ENCODE measurements at places on chromosomes 6 and 20.
A peak's percentile ranks its signal among the peaks of the same experiment; 100 is the strongest.

DNA sequence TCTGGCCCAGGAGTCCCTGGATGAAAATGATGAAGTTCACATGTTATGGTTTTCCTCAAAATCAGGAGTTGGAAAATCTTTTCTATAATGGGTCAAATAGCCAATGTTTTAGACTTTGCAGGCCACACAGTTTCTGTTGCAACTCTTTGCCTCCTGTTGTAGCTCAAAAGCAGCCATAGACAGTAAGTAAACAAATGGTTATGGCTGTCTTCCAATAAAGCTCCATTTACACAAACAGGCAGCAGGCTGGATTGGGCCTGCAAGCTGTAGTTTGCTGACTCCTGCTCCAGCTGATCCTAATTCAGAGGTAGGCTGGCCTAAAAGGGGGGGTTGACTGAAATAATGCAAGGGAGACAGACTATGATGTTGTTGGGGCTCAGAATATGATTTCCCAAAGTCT is 33.0 kb downstream of the METTL24 start:
- DNase-seq: peak; percentile 34

- no peak for DNase-seq
These were observed 75.1 kb downstream of the SLX4IP start for GRCh38 chr20:10510216-10510615.

GRCh38 chr6:144897441-144897921 is 612.3 kb downstream of the UTRN start:
- peak; percentile 28 for DNase-seq

- no peak for DNase-seq
These were observed 46.4 kb upstream of the TGM2 start for GRCh38 chr20:38211200-38212097.

DNA sequence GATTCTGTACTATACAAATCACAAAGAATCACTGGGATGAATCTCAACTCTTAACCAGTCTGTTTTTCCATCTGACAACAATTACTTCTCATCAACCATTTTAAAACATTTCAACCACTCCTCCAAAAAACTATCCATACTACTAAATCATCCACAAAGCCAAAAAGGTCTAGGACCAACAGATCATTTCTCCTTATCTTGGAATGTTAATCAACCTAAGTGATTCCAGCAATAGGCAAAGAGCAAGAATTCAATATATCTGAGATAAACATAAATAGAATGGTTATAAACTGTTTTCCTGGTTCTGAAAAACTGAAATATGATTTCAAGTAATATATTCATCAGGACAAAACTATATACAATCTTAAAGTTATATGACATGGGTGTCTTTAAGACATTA is 28.6 kb downstream of the RANBP9 start:
- no peak for DNase-seq

DNA sequence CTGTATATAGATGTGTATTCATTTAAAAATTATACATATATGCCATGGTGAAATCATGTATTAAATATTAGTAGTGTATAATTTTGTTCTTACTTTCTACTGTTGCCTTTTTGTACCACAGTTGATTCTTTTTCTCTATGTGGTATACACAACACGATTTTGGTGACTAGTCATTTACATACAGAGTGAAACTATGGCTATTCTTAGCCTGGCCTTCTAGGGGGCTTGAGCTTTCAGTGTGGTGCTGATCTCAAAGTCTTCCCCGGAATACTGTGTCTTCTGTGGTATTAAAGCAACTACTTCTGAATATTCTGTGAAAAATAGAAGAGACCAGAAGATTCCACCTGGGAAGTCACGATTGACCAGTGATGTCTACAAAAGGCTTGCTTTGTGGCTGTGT is 301.9 kb downstream of the UTRN start:
- no peak for DNase-seq

GRCh38 chr6:68677058-68677457 is 42.0 kb downstream of the ADGRB3 start:
- no peak for DNase-seq

- no peak for DNase-seq
These were observed 240.9 kb downstream of the DOK5 start for GRCh38 chr20:54716174-54716747.

DNA sequence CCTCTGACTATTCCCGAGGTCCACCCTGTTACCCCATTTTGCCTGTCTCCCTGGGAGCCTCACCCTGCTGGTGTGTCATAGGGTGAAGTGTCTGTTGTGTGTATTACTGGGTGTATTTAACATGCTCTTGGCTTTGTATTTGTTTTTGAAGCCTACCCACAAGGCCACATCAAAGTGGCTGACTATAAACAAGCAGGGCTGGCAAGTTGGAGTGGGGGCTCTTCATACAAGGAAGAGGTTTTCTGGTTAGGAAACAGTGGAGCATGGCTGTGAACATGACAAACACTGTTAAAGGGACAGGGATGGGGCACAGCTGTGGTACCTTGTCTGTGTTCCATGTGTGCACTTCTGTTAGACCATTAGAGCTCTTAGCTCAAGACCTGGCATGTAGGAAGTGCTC is 26.3 kb downstream of the HECA start:
- DNase-seq: no peak

DNA sequence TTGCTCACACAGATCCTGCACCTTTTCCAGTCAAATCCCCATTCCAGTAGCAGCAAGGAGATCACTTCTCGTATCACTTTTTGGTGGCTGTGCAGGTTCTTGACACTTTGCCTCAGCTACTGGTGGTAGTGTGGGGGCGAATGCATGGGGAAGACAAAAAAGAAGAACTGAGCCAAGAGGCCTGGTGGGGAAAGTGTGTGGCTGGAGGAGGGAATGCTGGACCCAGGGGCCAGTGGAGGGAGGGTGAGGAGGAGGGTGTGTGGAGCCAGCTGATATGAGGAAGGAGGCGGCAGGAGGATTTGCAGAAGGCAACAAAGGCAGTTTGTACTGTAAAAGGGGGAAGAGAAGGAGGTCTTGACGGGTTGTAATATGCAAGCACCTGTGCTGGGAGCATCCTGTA is 15.7 kb upstream of the HLA-C start:
- no peak for DNase-seq

GRCh38 chr20:39067526-39068216 is 105.5 kb downstream of the DHX35 start:
- no peak for DNase-seq

DNA sequence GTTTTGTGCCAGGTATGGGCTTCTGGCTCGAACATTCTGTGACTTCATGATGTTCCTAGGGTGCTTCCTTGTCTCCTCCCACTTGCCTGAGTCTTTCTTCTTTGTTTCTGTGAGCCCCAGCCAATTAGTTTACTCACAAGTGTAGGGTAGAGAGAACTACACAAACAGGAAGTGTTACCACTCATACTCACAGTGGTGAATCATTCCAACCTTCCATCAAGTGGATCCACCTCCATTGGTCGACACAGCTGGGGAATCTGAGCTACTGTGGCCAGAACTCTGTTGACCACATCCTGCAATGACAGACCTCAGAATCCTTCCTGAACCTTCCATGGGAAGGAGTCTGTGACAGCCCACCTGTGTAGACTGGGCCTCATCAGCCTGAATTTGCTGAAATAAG is 76.8 kb downstream of the UNC5CL start:
- no peak for DNase-seq

- DNase-seq: no peak
These were observed 1343.4 kb downstream of the HACE1 start for GRCh38 chr6:103516336-103516735.

GRCh38 chr6:3707024-3707423 is 44.5 kb downstream of the PXDC1 start:
- no peak for DNase-seq

GRCh38 chr6:101633081-101633480 is 239.6 kb downstream of the GRIK2 start:
- no peak for DNase-seq

DNA sequence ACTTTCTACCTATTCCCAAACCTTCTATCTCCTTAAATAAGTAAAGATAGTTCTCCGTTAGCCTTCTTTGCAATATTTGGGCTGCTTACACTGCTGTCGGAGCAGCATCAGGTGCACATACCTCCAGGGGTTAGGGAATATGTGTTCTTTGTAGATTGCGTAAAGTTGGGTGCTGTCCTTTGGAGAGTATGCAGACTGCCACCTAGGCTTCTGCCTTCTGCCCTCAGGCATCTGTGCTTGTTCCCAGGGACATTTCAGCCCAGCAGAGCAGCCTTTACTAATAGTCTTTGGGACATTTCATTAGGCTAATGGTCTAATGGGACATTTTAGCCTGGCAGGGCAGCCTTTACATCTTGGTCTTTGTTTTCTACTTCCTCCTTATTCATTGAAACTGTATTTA is 260.6 kb downstream of the TPBG start:
- no peak for DNase-seq

GRCh38 chr6:165685302-165685701 is 22.3 kb upstream of the PDE10A start:
- DNase-seq: no peak

DNA sequence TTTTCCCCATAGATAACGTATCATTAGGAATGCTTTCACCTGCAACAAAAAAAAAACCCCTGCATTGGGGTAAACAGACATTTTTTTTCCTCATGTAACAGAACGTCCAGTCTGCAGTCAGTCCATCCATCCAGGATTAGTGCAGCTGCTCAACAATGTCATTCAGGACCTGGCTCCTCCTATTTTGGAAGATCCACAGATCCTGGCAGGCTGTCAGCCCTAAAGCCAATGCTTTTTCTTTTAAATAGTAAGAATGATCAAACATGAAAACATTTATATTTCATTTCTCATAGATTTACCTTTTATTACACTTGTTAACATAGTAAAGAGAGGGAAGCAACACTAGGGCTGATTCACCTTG is 116.5 kb upstream of the CCDC28A start:
- no peak for DNase-seq

Data from colonic mucosa (tissue), 4 donors.